IMR-90 (cell line): ENCODE measurements at places on chromosomes 11 and 22. TPM values are rescaled to one million over a fixed set of nuclear protein-coding genes. Genes with fewer than 3 reads are reported as not detected.

Gene TSPAN32
- polyA plus RNA-seq: 0.07 TPM in 1 of 2 replicates, not detected in the other

Gene CSNK2A3
- polyA plus RNA-seq: 1.2 TPM in 2 replicates

Gene AP1B1
- polyA plus RNA-seq: 55.7 and 62.3 TPM in 2 replicates

Gene TLCD5
- polyA plus RNA-seq: 6.8 and 9.5 TPM in 2 replicates

Gene OR5A1
- polyA plus RNA-seq: not detected in 2 replicates

Gene BCL2L13
- polyA plus RNA-seq: 39.6 and 42.6 TPM in 2 replicates

Gene XPNPEP3
- 8.4 and 9.3 TPM in 2 replicates for polyA plus RNA-seq

Gene HPX
- polyA plus RNA-seq: 1.4 and 1.5 TPM in 2 replicates

Gene SGSM1
- not detected in 2 replicates for polyA plus RNA-seq

Gene PRSS23
- polyA plus RNA-seq: 82.8 and 100 TPM in 2 replicates
